HT-29 (cell line): ENCODE measurements at places on chromosomes 7 and 10.

DNA sequence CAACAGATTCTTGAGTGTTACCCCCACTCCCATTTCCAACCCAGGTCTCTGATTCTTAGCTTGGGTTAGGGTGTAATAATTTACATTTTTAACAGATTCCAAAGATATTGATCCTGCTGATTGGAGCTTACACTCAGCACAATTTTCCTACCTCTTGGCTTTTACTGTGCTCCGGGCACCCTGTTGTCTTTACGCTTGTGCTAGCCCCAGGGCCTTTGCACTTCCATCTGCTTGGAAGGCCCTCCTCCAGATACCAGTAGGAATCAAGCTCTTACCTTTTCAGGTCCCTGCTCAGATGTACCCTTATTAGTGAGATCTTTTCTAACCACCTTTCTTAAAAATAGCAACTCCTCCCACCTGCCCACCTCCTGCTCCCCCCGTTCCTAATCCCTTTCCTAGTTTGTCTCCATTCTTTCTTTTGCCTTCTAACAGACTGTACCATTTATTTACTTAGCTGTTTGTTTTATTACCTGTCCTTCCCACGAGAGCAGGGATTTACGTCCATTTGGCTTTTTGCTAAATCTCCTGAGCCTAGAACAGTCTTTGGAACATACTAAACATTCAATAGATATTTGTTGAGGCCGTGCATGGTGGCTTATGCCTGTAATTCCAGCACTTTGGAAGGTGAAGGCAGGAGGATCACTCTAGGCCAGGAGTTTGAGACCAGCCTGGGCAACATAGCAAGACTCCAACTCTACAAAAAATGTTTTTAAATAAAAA, 316.3 kb downstream of the PRPF18 start:
- DNase-seq: no peak

DNA sequence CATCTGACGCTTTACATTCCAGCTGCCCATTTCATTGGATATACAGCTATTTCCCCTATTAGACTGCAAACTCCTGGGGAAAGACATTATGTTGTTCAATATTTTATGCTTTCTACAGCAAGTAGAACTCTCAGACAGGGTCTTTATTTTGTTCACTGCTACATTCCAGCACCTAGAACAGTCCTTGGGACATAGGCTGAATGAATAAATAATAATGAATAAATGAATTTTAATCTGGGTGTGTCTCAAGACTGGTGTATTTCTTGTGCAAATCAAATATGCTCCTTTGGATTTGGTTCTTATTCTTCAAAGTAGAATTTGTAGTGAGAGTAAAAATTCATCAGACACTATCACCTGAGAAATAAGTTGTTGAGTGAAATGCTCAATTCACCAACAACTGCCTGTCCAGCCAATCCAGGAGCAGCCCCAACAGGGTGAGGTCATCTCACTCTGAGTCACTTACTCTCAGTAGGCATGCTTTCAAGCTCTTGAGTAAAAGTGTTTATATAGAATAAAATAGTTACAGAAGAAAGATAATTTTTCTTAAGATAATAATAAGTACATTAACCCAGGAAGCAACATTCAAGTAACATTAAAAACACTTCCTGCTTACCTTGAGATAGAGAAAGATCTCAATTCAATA, 287.5 kb upstream of the NPVF start:
- DNase-seq: no peak

DNA sequence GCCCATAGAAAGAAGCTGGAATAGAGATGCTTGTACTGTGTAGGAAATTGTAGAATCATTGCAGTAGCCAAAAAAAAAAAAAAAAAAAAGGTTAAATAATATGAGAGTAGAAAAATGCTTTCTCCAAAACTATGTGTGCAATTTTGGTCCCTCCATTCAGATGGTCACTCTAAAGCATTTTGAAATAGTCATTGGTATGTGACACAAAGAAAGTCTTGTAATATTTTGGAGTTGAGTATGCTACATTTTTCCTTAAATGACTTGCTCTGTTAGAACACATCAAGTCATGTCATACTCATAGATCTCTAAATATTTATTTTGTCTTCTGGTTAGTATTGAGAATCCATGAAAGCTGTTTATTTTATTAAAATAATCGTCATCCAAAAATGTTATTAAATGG, 424.4 kb downstream of the PLXDC2 start:
- no peak for DNase-seq

- DNase-seq: no peak
Measured at GRCh38 chr7:69847921-69848612, 249.8 kb downstream of the AUTS2 start.

- DNase-seq: no peak
Measured at GRCh38 chr7:41882745-41883420, 180.0 kb upstream of the INHBA start.

- no peak for DNase-seq
Measured at GRCh38 chr7:98917331-98917730, 39.0 kb downstream of the TRRAP start.

DNA sequence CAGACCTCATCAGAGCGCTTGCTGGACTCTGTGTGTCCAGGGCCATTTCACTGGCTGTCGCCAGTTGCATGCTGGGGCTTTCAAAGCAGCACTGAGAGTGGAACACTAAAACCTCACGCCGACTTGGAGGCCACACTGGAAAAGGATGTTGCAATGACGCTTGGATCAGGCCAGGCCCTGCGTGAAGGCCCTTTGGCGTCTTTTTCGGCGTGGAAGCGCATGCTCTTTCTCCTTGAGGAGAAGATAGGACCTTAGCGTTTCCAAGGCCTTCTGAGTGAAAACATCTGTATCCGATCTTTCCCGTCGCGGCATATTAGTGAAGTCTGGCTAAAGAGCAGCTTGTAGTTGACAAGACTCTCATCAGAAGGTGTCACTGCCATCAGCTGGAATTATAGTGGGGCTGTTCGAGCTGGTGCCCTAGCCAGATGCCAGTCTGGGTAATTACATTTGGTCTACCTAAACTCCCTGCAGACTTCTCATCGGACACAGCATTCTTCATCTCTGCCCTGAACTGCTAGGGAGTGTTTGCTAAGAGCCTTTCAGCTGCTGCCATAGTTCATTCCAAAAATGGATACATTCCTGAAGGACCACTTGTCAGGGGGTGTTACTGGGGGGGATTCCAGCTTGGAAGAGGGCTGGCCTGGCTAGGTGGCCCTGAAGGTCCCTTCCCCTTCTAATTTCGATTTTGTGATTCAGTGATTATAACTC, 167.7 kb upstream of the TCF7L2 start:
- DNase-seq: no peak

DNA sequence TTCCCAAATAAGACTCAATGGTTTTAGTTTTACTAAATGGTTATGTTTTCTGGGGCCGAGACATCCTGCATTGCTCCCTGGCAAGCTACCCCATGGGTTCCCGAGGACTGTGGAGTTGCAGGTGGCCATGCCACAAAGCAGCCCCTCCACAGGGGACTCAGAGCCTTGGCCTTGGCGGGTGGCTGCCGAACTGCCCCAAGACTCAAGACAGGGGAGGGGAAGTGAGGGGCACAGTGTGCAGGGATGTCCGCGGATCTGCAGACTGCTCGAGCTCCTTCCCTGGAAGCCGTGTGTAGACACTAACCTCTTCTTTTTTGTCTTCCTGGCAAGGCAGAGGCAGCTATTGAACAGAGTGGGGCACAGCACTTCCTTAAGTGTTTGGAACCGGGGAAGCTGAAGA, 154.6 kb downstream of the EBF3 start:
- DNase-seq: no peak

GRCh38 chr7:132656846-132657776, 80.8 kb upstream of the PLXNA4 start:
- peak; percentile 67 for DNase-seq

- no peak for DNase-seq
Measured at GRCh38 chr10:129438024-129438423, 29.0 kb upstream of the MGMT start.

DNA sequence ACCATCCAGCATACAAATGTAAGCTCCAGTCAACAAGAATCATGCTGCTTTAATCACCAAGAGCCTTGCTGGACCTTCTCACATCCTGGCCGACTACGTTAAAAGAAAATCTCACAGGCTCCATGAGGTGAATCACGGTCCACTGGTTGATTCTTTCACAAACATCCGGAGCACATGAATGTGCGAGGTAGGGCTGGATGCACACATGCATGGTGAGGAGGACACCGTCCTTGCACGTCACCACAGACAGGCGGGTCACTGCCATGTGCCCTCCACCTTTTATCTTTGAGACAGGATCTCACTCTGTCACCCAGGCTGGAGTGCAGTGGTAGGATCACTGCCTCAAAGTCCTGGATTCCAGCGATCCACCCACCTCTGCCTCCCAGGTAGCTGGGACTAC, 265.1 kb downstream of the PARD3 start:
- DNase-seq: no peak

DNA sequence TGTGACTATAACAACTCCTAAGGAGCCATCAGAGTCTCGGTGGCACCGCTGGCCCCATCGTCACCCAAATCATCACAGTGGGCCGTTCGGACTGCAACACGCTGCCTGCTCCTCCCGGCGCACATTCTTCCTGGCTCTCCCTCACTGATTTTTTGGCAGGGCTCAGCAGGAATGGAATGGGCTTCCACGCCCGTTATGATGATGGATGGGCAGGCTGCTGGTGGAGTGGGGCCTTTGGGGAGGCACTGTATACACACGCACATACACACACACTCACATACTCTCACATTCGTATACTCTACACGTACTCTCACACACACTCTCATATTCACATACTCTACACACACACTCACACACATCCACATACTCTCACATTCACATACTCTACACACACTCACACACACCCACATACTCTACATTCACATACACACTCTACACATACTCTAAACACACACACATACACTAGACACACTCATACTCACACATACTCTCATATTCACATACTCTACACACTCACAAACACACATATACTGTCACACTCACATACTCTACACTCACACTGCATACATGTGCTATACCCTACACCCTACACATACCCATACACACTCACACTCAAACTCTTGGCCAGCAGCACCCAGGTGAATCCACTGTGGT, 99.8 kb downstream of the KCNMA1 start:
- DNase-seq: no peak

- peak; percentile 34 for DNase-seq
Measured at GRCh38 chr7:97187067-97187466, 69.6 kb downstream of the SDHAF3 start.

DNA sequence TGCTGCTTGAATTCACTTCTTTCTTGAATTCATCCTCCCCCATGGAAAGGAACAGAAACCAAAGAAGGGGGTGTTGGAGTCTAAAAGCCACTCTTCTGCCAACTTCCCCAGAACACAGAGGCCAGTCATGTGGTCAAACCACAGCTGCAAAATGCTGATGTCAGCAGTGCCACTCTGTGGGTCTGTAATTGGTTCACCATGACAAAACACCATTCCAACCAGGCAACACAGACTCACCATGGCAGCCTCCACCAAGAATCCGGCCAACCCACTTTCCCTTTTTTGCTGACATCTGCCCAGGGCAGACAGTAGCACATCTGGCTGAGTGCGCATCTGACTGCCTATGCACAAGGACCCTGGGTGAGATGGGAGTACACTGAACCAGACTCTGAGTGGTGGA, 16.8 kb downstream of the OSBPL3 start:
- DNase-seq: no peak

- DNase-seq: no peak
Measured at GRCh38 chr7:150665896-150666295, 19.6 kb upstream of the GIMAP2 start.

DNA sequence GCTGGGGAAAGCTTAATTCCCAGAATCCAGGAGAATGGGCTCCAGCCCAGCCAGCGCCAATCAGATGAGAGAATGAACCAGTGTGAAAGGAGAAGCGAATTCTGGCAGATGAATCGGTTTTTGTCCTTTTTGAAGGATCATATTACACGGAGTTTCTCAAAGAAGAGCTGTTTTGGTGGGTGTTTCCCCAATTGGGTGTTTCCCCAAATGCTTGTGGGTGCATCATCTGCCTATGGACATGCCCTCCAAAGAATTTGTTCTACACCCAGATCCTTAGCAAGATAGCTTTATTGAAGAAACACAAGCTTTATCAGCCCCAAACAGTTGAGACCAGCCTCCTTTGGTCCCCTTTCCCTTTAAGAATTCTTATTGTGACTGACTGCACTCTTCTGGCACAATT, 186.5 kb upstream of the GPR26 start:
- DNase-seq: no peak

- no peak for DNase-seq
Measured at GRCh38 chr10:56481521-56482091, 120.5 kb upstream of the ZWINT start.

GRCh38 chr10:21518149-21518640, 7.3 kb downstream of the SKIDA1 start:
- DNase-seq: no peak

GRCh38 chr10:13346283-13347042, 1.6 kb downstream of the SEPHS1 start:
- peak; percentile 7 for DNase-seq

- DNase-seq: no peak
Measured at GRCh38 chr10:2891073-2891769, 176.1 kb upstream of the PFKP start.

GRCh38 chr7:38660427-38661099, 29.4 kb upstream of the AMPH start:
- DNase-seq: peak; percentile 35

- peak; percentile 37 for DNase-seq
Measured at GRCh38 chr7:27104341-27105058, 2.0 kb upstream of the HOXA2 start.

GRCh38 chr7:137266764-137267163, 76.8 kb downstream of the PTN start:
- no peak for DNase-seq

GRCh38 chr10:91975438-91975837, 51.9 kb downstream of the BTAF1 start:
- no peak for DNase-seq

DNA sequence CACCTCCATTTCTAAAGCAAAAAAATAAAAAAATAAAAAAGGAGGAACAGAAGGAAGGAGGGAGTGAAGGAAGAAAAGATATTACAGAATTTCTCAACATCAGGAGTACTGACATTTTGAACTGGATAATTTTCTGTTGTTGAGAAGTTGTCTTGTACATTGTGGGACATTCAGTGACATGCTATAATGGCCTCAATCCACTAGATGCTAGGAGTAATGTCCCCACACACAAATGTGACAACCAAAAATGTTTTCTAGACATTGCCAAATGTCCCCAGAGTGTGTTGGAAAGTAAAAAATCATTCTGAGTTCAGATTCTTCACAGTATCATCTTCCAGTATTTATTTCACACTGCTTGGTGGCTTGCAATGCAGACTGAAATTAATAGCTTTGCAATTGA, 6.5 kb downstream of the ZNF438 start:
- DNase-seq: no peak

GRCh38 chr10:102796407-102797176, 40.6 kb downstream of the CYP17A1 start:
- DNase-seq: peak; percentile 36

GRCh38 chr10:33098951-33099663, 141.1 kb upstream of the ITGB1 start:
- no peak for DNase-seq

GRCh38 chr10:116769791-116770190, 27.4 kb upstream of the HSPA12A start:
- no peak for DNase-seq

- no peak for DNase-seq
Measured at GRCh38 chr7:7918736-7919448, 49.7 kb upstream of the GLCCI1 start.
